ENCODE measurements at places on chromosomes 2 and 18.

- no peak for DNase-seq
Measured at GRCh38 chr18:31482051-31482450, 15.9 kb upstream of the DSG2 start.

DNA sequence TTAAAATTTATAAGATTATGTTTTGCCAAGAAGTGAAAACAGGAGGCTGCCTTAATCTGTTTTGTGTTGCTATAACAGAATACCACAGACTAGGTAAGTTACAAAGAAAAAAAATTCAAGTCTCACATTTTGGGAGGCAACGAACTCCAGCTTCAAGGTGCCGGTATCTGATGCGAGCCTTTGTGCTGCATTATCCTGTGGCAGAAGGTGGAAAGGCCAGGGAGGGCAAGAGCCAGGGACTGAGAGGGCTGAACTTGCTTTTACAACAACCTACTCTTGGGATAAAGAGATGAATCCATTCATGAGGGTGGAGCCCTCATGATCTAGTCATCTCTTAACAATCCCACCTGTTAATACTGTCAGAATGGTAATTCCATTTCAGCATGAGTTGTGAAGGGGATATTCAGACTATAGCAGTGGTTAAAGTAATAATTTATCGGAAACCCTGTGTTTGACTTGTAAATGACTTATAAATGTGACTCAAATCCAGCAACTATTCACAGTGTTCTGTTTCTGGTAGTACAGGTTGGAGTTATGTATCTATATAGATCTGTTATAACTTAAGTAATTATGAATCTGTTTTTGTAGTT lies 3.7 kb downstream of the MTX2 start:
- DNase-seq: no peak

GRCh38 chr2:171482877-171483276 lies 39.4 kb upstream of the CYBRD1 start:
- DNase-seq: no peak

DNA sequence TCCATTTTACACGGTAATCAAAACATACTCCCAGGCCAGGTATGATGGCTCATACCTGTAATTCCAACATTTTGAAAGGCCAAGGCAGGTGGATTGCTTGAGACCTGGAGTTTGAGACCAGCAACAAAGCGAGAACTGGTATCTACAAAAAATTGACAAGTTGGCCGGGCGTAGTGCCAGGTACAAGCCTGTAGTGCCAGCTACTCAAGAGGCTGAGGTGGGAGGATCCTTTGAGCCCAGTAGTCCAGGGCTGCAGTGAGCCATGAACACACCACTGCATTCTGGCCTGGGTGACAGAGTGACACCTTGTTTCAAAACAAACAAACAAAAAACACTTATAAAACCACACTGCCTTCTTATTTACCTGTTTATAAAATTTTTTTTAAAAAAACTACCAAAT lies 80.8 kb downstream of the GAREM1 start:
- no peak for DNase-seq

GRCh38 chr2:677056-677958 lies at the start of gene TMEM18:
TSS of gene TMEM18 (minus strand) at chr2:677406. CDS start at chr2:677345, 61 bp downstream.
- DNase-seq: peak; percentile 85

- no peak for DNase-seq
Measured at GRCh38 chr2:44448860-44449527, 87.2 kb downstream of the CAMKMT start.

- DNase-seq: no peak
Measured at GRCh38 chr2:99514357-99514756, 24.5 kb upstream of the REV1 start.

- no peak for DNase-seq
Measured at GRCh38 chr18:27175914-27176313, 9.2 kb downstream of the CHST9 start.

DNA sequence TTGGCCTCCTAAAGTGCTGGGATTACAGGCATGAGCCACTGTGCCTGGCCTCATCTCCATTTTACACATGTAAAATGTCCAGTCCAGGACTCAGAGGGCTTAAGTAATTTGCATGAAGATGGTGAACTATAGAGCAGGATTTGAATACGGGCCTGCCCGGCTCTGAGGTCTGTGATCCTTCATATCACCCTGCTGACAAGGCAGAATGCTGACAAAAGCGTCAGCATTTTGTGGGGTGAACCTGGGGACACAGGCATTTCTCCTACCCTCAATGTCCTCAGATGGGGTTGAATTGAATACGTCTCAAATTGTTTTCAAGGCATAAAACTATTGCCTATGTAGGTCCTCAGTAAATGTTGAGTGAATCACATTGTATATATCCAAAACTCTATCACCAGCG lies 57.2 kb upstream of the GATA6 start:
- no peak for DNase-seq

DNA sequence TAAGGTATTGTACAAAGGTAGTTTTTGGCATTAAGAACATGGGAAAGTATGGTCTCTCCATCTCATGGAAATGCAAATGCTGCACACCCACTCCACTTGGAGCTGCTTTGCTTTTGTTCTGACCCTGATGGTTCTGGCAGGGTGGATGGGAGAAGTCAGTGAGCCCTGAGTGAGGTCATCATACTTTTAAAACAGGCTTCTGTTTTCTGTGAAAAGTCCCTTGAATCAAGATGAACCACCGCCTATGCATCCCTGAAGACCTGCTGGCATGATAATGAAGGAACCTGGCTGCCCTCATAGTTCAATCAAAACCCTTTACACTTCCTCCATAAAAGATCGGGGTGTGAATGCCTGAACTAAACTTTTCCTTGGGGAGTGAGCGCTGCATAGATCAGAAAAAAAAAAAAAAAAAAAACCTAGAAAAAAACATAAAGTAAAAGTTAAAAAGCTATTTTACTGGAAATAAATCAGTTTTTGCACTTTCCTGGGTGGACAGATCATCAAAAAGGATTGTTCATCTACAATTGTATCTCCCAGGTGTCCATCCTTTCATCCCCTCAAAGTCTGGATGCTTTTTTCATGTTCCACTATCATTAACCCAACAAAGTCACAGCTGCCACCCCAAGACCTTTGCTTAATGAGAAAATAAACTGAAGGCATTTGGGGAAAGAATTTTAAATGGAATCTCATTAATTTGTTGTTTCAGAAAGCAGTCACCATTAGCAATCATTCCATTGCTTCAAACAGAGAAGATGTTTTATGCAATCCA lies 728.1 kb upstream of the DDX18 start:
- no peak for DNase-seq

GRCh38 chr18:79383388-79384056 lies 12.2 kb upstream of the NFATC1 start:
- no peak for DNase-seq

DNA sequence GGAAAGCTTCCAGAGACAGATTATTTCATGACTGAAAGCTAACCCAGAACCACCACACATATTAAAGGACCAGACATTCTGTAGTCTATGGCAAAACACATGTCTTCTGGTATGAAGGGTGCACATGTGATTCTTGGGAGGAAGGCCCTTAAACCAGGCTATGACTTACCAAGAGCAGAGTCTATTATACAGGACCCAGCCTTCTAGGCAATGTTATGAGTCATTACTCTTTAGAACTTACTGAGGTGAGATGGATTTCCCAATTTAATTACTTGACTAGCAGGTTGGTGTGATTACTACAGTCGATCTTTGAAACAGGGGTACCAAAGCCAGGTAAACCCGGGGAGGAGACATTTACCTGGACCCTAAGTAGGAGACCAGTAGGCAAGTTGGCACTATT lies 350.8 kb downstream of the TRIB2 start:
- no peak for DNase-seq

DNA sequence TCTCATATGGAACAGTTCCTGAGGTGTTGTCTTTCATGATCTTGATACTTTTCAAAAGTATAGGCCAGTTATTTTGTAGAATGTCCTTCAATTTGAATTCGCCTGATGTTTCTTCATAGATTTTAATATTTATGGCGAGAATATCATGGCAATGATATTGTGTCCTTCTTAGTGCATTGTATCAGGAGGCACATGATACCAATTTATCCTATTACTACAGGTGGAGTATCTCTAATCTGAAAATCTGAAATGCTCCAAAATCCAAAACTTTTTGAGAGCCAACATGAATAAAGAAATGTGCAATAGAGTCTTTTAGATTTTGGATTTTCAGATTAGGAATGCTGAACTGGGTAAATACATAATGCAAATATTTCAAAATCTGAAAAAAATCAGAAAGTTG lies 216.6 kb upstream of the LYPD1 start:
- no peak for DNase-seq

- DNase-seq: no peak
Measured at GRCh38 chr2:10541775-10542432, 93.8 kb upstream of the ODC1 start.

DNA sequence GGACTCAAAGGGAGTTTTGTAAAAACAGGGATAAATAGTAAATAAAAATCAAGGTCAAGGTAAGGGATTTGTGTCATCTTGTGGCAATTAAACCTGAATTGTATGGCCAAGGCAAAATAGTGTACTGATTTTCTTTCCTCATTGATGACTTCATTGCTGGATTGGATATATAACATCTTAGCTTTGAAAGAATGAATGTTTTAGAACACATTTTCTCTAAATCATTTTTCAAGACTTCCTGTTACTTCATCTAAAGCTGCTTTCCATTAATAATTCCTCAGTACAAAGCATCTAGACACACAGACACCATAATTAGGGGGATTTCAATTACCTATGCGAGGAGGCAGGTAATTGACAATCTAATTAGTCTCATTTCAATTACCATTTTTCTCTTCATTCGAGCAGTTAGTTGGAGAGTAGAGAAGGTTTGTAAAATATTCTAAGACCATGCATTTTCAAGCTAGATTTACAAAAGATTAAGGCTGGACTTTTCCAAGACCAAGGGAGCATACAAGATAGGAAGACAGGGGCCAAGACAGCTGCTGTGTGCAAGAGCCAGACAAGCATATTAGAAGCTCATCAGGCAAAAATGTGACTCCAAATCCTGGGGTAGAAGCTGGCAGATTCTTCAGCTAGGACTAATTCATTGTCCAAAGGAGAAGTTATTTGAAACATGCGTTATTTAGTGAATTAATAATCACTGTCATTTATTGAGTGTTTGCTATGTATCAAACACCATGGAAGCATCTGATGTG lies 253.6 kb downstream of the EPHA4 start:
- no peak for DNase-seq

DNA sequence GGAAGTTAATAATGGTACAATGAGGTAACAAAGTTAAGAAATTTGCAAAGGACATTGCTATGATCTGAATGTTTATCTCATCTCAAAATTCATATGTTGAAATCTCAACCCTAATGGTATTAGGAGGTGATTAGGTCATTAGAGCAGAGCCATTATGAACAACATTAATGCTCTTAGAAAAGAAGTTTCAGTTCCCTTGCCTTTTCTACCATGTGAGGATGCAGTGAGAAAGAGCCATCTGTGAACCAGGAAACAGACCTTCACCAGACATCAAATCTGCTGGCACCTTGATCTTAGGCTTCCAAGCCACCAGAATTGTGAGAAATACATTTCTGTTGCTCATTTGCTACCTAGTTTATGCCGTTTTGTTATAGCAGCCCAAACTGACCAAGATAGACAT lies 757.6 kb downstream of the NR4A2 start:
- no peak for DNase-seq
